CD4-positive, alpha-beta T cell treated with Interleukin-15 for 1 hour (primary cell): ENCODE measurements at places on chromosomes 13 and 19.
A peak's percentile ranks its signal among the peaks of the same experiment; 100 is the strongest.

DNA sequence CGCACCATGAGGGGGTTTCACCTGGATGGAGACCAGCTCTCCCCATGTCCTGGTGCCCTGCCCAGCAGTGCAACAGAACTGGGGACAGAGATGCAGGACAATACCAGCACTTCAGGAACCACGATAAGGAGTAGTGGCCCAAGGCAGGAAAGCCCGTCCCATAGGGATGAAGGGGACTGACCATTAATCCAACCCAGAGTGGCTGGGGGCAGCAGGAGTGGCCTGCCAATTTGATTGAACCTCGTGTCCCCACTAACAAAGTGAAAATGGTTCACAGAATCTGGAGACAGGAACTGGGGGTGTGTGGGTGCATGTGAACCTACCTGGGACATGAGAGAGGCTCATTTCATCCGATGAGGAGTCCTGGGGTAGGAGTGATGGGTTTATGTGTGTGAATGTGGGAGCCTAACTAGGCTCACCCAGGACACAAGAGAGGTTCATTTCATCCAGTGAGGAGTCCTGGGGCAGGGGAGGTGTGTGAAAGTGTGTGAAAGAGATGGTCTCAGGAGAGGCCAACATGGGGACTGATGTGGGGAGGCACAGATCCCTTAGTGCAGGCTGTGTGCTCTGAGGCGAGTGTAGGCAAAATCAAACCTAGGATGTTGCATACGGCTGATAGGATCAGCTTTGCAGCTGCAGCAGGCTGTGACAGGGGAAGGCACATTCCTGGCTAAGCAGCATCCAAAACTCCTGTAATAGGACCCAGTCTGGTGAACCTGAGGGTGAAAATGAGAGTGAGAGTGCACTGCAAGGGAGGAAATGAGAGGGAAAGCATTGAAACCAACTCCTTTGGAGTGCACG lies 98.2 kb downstream of the ZNF429 start:
- no peak for DNase-seq

GRCh38 chr19:3443840-3444694 lies 36.3 kb downstream of the SMIM24 start:
- DNase-seq: no peak

- DNase-seq: no peak
Measured at GRCh38 chr13:60873116-60873515, 476.1 kb downstream of the TDRD3 start.

GRCh38 chr13:43647471-43647870 lies 139.3 kb downstream of the ENOX1 start:
- DNase-seq: no peak

GRCh38 chr19:50419580-50420035 lies 870 bp downstream of the SPIB start:
- peak; percentile 50 for DNase-seq

DNA sequence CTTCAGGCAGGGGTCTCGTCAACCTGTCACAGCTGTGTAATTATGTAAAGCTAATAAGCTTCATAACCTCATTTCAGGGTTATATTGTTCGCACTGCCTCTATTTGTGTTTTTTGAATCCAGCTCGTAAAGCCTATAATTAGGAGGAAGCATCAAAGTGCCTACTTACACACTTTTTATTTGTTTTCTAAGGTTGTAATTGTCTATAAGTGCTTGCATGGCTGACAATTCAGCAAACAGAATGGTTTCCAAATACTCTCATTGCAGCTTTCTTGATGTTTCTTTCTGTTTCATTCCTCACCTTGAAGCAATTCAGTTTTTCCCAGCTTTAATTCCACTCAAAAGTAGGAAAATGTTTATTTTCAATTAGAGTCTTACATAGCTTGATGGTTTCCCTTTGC lies 336.3 kb downstream of the HS6ST3 start:
- no peak for DNase-seq

- no peak for DNase-seq
Measured at GRCh38 chr19:17752865-17753639, 1.8 kb downstream of the FCHO1 start.

DNA sequence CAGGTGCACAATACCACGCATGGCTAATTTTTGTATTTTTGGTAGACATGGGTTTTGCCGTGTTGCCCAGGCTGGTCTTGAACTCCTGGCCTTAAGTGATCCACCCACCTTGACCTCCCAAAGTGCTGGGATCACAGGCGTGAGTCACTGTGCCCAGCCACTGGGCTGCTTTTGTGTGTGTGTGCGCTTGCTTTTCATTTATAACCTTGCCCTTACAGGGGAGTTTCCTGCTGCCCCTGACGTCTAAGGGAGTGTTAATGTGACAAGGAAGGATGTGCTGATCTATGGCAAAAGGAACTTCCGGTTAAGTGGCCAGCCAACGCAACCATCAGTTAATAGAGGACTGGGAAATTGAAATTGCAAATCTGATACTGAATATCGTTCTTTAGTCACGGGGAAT lies 57.7 kb downstream of the ING1 start:
- DNase-seq: no peak

- peak; percentile 19 for DNase-seq
Measured at GRCh38 chr19:17719730-17720400, 585 bp downstream of the MAP1S start.

DNA sequence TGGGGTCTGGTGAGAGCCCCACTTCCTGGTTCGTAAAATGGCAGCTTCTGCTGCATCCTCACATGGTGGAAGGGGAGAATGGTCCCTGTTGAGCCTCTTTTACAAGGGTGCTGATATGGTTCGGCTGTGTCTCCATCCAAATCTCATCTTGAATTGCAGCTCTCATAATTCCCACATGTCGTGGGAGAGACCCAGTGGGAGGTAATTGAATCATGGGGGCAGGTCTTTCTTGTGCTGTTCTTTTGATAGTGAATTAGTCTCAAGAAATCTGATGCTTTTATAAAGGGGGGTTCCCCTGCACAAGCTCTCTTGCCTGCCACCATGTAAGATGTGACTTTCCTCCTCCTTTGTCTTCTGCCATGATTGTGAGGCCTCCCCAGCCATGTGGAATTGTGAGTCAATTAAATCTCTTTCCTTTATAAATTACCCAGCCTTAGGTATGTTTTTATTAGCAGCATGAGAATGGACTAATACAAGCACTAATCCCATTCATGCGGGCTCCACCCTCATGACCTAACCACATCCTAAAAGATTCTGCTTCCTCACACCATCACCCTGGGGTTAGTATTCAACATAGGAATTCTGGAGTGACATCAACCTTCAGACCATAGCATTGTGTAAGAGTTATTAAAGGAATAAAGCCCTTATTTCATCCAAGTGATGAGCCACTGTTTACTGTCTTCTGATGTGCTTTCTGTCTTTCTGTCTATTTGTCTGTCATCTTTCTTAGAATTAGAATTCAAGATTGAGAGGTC lies 159.0 kb upstream of the IRS2 start:
- DNase-seq: no peak

- no peak for DNase-seq
Measured at GRCh38 chr13:101681834-101682233, 229.4 kb downstream of the ITGBL1 start.

DNA sequence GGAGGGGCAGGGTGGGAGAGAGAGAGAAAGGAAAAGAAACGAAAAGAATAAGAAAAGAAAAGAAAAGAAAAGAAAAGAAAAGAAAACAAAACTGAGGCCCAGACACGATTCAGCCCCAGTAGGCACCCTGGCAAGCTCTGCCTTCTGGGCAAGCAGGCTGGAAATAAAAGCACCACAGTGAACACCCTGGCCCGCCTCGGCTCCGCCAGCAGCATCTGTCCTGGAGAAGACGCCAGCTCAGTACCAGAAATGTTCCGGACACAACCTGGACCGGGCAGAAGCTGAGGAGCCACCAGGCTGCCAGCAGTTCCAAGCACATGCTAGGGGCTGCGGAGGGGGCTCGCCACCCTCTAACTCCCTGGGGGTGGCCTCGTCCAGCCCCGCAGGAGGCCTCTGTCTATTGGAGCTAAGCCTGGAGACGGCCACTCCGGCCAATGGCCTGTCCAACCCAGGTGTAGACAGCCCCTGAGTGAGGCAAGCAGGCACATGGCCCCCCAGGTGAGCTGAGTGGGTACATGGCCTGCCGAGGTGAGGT lies 11.4 kb upstream of the CPAMD8 start:
- no peak for DNase-seq

- peak; percentile 46 for DNase-seq
Measured at GRCh38 chr13:114019367-114019766, 45.5 kb upstream of the C13orf46 start.

DNA sequence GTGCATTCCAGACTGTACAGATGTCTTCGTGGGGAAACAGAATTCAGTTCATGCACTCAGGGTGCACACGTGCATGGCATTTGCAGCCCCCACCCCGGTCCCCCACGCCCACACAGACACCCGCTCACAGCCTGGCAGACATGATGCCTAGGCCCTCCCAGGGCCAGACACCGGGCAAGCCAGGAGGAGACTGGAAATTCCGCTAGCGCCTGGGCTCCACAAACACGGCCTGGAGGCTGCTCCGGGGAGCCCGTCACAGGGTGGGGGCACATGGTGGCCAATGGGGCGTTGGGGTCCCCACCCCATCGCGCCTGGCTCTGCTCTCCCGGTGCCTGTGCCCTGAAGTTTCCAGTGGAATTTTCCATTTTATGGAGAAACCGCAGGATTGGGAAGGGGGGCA lies 3.6 kb downstream of the CILP2 start:
- DNase-seq: no peak

GRCh38 chr13:108272333-108272732 lies 2.8 kb downstream of the TNFSF13B start:
- DNase-seq: no peak

DNA sequence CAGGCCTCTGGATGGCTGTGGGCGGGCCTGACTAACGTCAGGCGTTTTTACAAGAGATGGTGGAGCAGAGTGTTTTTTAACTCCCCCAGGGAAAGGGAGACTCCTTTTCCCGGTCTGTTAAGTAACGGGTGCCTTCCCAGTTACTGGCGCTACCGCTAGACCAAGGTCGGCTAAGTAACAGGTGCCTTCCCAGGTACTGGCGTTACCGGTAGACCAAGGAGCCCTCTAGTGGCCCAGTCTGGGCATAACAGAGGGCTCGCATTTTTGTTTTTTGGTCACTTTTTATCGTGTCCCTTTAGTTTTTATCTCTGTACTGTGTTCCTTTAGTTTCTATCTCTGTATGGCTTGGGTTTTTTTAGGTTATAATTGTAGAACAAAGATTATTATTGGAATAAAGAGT lies 10.0 kb downstream of the ZNF383 start:
- DNase-seq: no peak

GRCh38 chr19:8387688-8388611 lies 2.2 kb upstream of the RAB11B start:
- no peak for DNase-seq

DNA sequence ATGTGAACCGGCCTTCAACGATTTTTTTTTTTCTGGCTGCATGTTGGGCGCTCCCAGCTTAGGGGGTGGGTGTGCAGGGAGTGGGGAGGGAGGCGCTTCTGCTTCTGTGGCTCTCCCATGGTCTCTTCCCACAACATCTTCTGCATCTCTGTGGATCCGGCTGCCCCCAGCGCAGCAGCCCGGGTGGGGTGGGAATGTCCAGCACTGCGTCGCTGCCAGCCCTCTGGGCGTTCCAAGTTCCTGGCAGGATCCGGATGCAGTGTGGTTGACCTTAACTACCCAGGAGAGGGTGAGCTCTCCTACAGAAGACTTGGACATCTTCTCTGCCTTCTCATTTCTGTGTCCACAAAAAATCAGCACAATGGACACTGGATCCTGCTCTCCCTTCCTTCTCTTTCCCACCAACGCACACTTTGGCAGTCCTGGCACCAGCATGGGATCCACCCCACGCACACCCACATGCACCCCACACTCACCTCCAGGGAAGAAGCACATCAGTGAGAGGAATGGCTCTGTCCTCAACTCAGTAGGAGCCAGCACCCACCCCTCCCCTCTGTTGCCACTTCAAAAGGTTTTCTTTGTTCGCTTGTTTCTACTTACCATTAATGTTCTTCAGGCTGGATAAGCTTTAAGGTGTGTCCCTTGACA lies 177.3 kb downstream of the COL4A1 start:
- no peak for DNase-seq

DNA sequence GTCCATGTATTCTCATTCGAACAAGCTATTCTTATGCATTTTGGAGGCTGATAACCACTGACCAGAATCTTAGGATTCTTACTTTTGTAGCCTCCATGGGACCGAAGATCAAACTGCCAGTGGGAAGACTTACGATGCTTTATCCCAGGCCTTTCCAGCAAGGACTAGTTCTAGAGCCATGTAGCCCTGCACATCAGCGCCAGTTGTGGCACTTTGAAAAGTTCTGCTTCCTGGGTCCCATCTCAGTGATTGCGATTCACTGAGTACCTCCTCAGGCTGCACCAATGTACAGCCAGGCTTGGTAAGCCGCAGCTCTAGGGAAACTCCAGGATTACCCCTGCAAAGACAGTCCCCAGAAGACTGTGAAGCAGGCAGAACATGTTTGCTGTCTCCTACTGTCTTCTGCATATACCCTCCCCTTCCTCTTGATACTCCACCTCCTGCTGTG lies 18.9 kb upstream of the ENOX1 start:
- DNase-seq: no peak

GRCh38 chr13:44148159-44148914 lies 225.3 kb upstream of the SERP2 start:
- no peak for DNase-seq

DNA sequence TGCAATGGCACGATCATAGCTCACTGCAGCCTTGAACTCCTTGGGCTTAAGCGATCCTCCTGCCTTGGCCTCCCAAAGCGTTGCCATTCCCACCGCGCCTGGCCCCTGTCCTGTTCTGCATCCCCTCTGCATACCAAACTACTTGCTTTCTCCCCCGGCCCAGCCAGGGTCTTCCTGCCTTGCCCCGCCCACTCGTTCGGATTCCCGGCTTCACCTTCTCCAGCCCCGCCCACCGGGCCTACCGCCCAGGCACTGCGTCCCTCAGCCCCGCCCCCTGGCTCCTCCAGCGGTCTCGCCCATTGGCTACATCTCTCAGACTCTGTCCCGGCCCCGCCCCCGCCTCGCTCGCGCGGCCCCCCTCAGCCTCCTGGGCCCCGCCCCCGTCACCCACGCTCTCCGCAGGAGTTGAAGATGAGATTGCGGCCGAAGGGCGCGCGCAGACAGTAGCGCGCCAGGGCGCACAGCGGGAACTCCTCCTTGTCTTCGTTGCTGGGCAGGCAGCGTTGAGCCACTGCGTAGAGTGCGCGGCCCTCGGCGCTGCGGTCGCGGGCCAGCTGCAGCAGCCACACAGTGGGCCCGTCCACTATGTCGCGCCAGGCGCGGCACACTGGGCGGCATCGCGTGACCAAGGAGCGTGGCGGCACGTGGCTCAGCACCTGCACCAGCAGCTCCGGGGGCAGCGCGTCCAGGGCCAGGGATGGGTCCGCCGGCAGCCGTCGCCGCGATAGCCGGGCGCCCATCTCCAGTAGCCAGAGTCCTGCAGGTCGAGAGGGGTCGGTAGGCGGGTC lies 19.0 kb downstream of the MRPS12 start:
- DNase-seq: peak; percentile 85
